ENCODE measurements at places on chromosomes 11 and 22.

GRCh38 chr11:132610216-132610615 is 922.1 kb downstream of the OPCML start:
- DNase-seq, result no peak

DNA sequence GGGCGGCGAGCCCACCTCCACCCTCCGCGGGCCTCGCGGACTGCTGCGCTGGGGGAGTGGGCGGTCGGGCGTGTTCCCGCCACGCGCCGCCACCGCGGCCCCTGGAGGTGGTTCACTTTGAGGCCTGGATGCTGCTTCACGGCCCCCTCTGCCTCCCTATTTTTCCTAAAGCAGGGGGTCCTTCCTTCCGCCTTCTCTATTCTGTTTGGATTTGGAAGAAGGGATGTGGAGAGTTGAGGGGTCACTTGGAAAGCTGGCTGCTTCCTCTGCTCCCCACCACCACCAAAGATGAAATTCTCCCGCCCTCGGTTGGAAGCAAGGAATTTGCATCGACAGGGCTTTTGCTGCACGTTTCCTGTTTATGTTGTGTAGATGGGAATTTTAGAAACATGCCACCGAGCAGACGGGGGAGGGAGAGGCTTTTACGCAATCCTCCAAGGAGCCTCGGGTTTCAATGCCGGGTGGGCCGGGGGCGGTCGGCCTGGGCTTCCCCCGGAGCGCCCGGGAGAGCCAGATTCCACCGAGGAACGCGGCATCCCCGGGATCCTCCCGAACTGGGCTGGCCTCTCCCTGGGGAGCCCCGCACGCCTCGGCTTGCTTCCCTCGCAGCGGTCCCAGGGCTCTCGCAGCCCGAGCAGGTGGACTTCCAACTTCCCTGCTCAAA is 403 bp upstream of the SBF2 start:
- DNase-seq, result no peak

DNA sequence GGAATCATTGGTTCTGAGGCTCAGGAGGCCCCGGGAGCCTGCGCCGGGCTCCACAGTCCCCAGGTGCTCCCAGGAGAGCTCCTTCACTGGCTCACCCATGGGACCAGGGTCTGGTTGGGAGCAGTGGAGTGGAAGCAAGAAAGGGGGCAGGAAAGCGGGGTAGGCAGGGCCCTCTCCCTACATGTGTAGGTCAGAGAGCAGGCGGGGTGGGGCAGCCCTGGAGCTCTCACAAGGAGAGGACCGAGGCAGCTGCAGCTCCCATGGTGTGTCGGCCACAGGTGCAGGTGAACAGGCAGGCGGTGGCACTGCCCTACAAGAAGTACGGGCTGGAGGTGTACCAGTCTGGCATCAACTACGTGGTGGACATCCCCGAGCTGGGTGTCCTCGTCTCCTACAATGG is 28.3 kb downstream of the MUC2 start:
- no peak for DNase-seq

DNA sequence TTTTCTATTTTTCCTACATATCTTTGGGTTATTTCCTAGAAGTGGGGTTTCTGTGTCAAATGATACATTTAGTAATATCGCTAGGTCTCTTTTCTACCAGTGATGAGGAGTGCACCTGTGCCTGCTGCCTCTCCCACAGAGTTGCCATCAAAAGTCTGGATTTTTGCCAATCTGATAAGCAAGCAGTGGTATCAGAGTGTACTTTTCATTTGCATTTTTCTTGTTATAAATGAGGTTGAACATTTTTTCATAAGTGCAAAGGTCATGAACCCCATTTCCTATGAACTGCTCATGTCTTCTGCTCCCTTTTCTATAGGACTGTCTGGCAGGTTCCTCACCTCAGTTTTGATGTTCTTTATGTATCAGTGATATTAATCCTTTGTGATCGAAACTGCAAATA is 1.7 kb downstream of the TRPM5 start:
- DNase-seq, result no peak

GRCh38 chr11:111472228-111472627 is 40.0 kb downstream of the BTG4 start:
- no peak for DNase-seq

- no peak for DNase-seq
These were observed 8.6 kb downstream of the MOB2 start for GRCh38 chr11:1478011-1478410.
